ENCODE measurements at places on chromosomes 4 and X.

DNA sequence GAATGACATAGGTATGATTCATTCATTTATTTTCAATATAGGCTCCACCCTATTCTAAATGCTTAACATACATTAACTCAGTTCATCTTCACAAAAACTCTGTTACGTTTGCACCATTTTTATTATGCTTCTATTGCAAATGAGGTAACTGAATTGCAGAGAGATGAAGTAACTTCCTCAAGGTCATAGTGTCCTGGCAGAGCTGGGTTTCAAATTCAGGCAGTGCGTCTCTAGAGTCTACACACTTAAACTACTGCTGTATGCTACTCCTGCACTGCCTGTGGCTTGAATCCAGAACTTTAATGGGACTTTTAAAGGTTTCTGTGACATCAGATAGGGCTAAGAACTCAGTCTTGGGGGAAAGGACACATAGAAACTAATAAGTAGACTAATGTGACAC is 413.4 kb downstream of the UBE2NL start:
- no peak for DNase-seq

- no peak for DNase-seq
These were observed 241.8 kb downstream of the PRDM5 start for GRCh38 chr4:120680647-120681228.

GRCh38 chr4:114249976-114250375 is 270.5 kb upstream of the ARSJ start:
- DNase-seq = no peak

- no peak for DNase-seq
These were observed 13.9 kb downstream of the TMEM165 start for GRCh38 chr4:55409468-55410171.

DNA sequence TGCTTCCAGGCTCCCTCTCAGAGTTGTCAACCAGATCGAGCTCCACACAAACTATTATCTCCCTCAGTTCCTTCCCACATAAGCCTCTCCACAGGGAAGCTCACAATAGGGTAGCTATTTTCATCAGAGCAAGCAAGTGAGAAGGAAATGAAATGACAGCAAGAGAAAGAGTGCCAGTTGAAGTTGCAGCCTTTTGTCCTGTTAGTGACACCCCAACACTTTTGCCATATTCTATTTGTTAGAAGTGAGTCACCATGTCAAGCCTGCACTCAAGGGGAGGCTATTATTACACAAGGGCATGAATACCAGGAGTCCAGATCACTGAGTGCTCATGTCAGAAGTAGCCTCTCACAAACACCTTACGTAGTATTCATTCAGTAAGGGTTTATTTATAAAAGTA is 266.3 kb upstream of the NOCT start:
- DNase-seq = no peak

GRCh38 chr4:24743927-24744326 is 51.4 kb upstream of the SOD3 start:
- DNase-seq = no peak

- DNase-seq = no peak
These were observed 93.5 kb upstream of the AFAP1 start for GRCh38 chr4:8033067-8033755.

GRCh38 chr4:145882604-145883003 is 56.0 kb downstream of the ZNF827 start:
- DNase-seq = no peak
